HuH-7 (cell line): ENCODE measurements at places on chromosomes 5 and 9.

- no peak for DNase-seq
Observed at GRCh38 chr9:117725426-117725887, 21.3 kb downstream of the TLR4 start.

- DNase-seq: no peak
Observed at GRCh38 chr9:28883234-28883633, 1310.0 kb upstream of the C9orf72 start.

DNA sequence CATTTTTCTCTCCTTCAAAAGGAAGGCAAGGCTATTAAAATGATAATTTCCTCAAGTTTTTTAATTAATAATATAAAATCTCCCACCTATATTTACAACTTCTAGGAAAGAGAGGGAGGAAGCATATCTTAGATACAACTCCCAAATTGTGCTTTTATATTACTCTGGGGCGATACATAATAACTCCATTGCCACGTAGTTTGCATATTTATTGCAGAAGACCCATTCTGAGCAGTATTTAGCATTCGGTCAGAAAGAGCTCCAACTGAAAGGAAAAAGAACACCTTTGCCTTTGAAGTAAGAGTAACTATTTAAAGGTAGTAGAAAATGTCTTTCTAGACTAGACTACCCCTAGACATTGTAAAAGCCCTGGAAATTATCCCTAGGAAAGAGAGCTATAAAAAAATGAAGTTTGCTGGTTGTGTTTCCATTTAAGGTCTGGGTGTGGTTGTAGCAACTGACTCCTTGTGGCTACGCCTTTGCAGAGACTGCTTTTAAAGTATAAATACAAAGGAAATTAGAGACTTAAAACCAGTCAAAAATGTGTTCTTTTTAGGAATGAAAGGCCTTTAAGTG lies 566.1 kb downstream of the ZNF608 start:
- no peak for DNase-seq

DNA sequence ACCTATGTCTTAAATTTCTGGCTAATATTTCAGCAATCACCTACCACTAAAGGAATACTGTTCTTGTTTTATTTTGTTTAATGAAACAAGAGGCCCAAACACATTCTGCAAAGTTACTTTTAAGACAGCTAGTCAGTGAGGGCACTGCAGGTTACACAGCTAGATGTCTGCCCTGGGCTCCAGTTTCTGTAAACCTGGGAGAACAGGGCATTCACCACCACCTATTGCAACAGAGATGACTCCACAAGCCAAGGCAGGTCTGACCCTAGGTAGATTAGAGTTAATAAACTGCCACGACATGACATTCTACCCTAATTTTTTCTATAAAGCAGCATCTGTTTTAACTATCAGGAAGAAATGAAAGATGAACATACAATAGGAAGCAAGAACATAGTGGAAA lies 90.8 kb downstream of the SLF1 start:
- DNase-seq: no peak

GRCh38 chr5:56733580-56733979 lies 81.8 kb upstream of the MAP3K1 start:
- DNase-seq: no peak

- no peak for DNase-seq
Observed at GRCh38 chr9:78303377-78304062, 6.6 kb downstream of the PSAT1 start.

GRCh38 chr5:135843571-135844337 lies 9.3 kb downstream of the SLC25A48 start:
- no peak for DNase-seq
